Tongue (tissue), 3 donors: ENCODE measurements at places on chromosomes 1 and 21. TPM values are rescaled to one million over a fixed set of nuclear protein-coding genes. Genes with fewer than 3 reads are reported as not detected.

GRCh38 chr1:243991650-243992049 lies 59.4 kb upstream of the ZBTB18 start:
- DNase-seq, result no peak

DNA sequence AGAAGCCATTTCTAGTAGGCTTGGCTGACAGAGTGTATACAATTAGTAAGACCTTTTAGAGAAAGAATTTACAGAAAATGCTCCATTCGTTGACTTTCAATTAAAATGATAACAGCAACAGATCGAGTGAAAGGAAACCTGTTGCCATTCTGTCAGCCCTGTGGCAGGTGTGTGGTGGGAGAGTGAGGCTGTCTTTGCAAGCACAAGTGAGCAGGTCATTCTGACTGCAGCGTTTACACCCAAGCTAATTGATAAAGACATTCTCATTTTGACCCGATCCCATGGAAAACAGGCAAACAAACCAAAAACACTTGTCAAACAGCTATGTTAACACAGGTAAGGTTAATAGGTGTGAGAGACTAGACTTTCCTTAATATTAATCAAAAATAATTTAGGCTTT lies 257.3 kb downstream of the PTBP2 start:
- no peak for DNase-seq

- DNase-seq, result no peak
Measured at GRCh38 chr1:30012455-30013440, 710.6 kb downstream of the MATN1 start.

- DNase-seq, result no peak
Measured at GRCh38 chr1:211210965-211211364, 48.2 kb upstream of the RCOR3 start.

DNA sequence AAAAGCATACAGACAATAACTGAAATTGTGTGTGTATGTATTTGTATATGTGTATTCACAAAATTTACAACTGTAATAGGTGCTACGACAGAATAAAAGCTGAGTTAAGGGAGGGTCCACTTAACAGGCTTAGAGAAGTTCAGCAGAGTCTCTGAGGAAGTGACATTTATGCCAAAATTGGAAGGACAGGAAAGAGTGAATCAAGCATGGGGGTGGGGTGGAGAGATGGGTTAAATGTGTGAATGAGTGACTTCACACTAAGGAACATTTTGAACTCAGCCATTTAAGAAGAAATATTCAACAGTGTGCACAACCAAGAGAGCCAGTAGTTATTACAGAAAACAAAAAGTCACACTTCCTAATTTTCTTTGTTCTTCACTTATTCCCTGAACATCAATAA lies 53.8 kb upstream of the RGS1 start:
- no peak for DNase-seq

DNA sequence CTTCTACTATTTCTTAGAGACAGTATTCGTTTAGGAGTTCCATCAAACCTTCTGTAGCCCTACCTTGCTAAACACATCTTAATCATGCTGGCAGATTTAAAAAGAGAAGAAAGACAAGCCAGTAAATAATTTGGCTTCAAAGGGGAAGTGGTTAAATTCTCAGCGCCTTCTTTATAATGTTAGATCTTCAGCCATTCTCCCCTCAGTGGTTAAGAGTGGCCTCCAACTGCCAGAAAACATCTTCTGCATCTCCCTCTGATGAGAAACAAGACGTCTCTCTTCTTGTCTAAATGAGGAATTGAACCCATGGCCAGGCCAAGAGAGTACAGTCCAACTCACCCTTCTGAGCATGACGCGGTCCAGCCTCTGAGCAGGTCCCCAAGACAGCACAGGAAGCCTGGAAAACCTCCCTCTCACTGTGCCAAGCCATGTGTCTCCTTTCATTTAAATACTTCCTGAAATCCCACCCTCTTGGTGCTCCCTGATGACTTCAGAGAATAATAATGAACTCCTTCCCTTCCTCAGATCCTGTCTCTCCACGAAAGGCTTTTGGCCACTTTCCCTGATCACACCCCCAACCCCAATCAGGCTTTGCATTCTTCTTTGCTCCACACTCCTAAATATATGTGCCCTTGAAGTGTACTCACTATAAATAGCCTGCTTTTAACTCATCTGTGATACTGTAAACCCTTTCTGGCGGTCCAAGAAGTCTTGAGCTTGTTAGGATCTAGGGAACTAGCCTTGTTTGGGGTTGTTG lies 16.4 kb upstream of the LRRC52 start:
- peak; percentile 45 for DNase-seq

DNA sequence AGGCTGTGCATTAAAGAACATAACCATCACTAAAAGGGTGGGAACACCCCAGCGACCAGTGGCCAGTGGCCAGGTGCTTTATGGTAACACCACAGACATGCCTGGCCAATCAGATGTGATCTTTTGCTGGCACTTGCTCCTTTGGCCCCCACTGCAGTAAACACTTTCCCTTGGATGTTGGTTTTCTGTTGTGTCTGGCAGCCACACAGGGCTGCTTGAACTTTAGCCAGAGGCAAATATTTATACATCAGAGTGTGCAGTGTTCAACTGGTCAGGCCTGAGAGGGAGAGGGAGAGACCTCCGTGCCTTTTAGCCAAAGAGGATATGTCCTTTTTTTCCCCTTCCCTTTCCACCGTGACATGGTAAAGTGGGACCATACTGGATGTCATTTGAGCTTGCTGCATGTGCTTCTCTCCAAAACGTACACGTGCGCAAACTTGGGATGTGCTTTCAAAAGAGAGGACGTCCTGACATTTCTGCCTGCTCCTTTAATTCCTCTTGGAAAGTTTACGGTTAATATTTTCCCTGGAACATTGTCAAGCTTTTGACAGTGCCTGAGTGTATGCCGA lies 101.2 kb downstream of the NFIA start:
- DNase-seq, result peak; percentile 90

GRCh38 chr1:188004849-188005248 lies 1176.1 kb downstream of the PLA2G4A start:
- DNase-seq, result no peak

DNA sequence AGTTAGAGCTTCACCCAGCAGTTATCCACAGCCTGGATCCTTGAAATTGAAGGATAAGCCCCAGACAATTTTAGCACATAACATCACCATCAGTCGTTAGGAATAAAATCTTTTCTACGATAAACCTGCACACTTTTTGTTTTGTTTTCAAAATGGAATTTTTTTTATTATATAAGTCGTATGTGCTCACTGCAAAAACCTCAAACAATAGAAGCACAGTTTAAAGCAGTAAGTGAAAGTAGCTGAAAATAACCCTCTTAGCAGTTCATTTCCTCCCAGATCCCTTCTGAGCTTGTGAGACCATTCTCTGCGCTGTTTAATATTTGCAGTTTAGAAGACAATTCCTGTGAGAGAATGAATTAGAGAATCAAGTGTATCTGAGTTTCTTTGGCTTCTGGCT lies 38.3 kb downstream of the ELK4 start:
- DNase-seq, result no peak

DNA sequence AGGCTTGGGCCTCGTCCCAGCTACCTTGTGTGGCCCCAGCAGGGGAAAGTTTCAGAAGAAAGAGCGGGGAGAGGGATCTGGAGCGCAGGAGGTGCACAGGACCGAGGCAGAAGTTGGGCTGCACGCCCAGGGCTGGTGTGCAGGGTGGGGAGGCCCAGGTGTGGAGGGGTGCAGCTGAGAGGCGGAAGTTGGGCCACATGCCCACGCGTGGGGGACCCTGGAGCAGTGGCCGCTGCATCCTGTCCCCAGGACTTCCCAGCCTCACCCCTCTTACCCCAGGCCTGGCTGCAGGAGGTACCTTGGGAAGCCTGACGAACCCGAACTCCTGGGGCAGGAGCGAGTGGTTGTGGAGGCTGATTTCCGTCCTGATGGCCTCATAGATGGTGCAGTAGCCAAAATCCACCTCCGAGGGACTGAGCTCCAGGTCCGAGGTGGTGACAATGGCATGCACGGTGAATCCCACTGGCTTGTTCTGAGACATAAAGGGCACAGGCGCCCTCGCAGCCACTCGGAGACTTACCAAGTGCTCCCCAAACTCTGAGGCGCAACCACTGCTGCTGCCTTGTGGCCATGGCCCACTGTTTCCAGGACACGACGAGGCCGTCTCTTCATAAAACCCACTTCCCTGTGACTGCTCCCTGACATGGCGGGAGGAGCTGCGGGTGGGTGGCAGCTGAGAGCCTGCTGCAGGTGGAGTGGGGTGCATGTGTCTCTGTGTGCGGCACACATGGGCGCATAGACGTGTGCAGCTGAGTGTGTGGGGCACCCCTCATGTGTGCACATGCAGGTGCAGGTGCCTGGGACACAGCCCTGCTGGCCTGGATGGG lies 20.4 kb upstream of the TMEM52 start:
- no peak for DNase-seq

- no peak for DNase-seq
Measured at GRCh38 chr21:26655460-26655859, 82.4 kb upstream of the CYYR1 start.

DNA sequence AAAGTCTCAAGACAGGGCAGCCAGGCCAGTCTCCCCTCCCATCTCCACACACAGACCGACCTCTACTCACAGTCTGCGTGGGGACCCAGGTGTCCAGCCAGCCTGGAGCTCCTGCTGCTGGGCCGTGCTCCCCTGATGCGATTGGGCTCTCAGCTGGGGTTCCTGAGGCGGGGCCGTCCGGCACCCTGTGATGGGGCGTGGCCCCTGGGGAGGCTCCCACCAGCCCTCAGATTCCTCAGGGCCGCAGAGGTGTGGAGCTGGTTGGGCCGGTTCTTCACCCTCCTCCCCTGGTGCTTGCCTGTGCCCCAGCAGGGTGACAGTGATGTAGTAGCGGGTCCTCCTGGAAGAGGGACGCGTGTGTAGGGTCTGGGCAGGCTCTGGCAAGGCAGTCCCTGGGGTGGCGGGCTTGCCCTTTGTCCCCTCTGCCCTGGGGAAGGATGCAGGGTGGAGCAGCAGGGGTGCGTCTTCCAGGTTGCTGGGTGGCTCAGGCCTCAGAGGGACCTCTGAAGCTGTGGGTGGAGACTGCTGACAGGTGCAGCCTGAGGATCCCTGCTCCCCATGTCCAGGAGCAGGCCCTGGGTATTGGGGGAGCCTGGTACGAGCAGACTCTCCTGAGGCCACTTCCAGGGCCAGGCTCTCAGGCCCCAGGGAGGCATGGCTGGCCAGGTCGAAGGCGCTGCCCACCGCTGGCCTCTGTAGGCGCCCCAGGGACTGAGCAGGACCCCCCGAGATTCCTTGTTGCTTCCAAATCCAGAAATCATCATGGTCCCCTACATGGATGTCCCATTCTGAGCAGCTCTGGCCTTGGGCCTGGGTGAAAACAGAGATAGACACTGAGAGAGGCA lies at the start of gene CRYBG2:
CRYBG2 (minus strand) TSS at position 155 of the 845 bp plus-strand sequence. CDS start 7,473 bp downstream, outside the sequence.
- DNase-seq, result peak; percentile 54

- DNase-seq, result peak; percentile 79
Measured at GRCh38 chr1:93666613-93667384, 14.8 kb downstream of the BCAR3 start.

- peak; percentile 96 for DNase-seq
Measured at GRCh38 chr1:236716160-236716559, 29.9 kb downstream of the ACTN2 start.

- DNase-seq, result peak; percentile 30
Measured at GRCh38 chr1:45543581-45544417, 6.8 kb upstream of the AKR1A1 start.

- DNase-seq, result no peak
Measured at GRCh38 chr1:99560207-99561040, 85.5 kb upstream of the PALMD start.

DNA sequence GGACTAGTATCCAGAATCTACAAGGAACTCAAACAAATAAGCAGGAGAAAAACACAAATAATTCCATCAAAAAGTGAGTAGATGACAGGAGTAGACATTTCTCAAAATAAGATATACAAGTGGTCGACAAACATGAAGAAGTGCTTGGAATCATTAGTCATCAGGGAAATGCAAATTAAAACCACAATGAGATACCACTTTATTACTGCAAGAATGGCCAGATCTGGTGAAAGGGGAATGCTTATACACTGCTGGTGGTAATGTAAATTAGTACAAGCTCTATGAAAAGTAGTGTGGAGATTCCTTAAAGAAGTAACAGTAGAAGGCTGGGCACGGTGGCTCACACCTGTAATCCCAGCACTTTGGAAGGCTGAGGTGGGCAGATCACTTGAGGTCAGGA lies 73.8 kb downstream of the POU2F1 start:
- DNase-seq, result no peak

DNA sequence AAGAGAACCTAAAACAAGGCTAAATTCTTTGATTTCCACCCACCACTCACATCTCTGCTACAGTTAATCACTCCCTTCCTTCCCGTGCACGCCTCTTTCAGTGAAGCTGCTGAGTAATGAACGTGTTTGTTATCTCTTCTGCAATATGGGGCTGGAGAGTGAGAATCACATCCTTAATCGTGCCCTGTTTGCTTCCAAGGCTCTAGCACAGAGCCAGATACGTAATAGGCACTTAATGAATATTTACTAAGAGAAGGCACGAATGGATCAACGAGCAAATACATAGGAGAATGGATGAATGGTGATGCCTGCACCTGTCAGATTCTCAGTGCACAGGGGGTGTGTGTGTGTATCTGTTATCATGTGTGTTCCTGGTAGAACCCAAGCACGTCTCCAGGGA lies 22.1 kb upstream of the FAM43B start:
- no peak for DNase-seq

DNA sequence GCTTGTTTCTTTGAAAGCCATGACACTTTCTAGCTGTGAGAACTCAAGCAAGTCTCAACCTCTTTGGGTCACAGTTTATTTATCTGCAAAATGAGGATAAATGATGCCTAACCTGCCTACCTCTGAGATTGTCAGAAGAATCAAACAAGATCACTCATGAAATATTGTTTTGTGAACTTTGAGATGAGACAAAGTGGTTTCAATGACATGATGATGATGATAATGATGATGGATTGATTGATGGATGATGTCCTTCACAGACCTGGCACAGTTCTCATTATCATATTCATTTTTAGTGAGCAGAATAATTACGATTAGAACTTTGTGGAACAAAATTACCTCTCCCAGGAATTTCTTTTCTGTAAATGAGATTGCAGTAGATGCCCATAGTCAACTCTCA lies 129.2 kb downstream of the HHIPL2 start:
- no peak for DNase-seq

DNA sequence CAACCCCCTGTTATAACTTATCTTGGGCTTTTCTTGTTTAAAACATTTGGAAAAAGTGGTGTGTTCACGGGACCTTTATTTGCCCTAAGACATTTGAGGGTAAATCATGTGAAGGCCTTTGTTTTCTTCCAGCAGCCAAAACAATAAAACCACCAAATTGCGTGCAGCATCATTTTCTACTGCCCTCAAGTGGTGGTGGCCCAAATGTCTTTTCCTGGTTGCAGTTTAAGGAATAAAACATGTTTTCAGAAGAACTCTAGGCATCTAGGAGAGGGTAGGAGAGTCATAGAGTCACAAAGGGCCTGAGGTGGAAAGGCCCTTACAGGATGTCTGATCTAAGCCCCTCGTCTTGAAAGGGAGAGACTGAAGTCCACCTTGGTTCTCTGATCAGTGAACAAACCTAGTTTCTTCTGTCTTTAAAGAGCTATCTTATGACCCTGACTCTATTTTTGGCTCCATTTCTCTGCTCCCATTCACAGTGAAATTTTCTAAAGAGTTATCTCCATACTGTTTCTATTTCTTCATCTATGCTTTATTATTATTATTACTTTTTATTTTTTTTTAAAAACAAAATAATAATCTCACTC lies 16.0 kb upstream of the EPS15 start:
- DNase-seq, result peak; percentile 45

- no peak for DNase-seq
Measured at GRCh38 chr1:230392536-230392909, 33.6 kb downstream of the PGBD5 start.

The SLC16A1 gene
- total RNA-seq, result 71.7 TPM

The UBE2G2 gene
- 80.2 TPM for total RNA-seq

The NBPF4 gene
- total RNA-seq, result not detected

The GUCA2A gene
- total RNA-seq, result not detected

The FCRL2 gene
- 0.10 TPM for total RNA-seq

The PERM1 gene
- total RNA-seq, result 38.4 TPM

The ZFP69 gene
- total RNA-seq, result 3.0 TPM

The PROX1 gene
- 15.6 TPM for total RNA-seq
